Natural killer cell treated with Interleukin-12 subunit alpha and Interleukin-12 subunit beta and Interleukin-15 and Interleukin-18, amount 100 ng/mL, for 72 hours (primary cell): ENCODE measurements at places on chromosomes 16 and 17. TPM values are rescaled to one million over a fixed set of nuclear protein-coding genes. Genes with fewer than 3 reads are reported as not detected.
A peak's percentile ranks its signal among the peaks of the same experiment; 100 is the strongest.

NETO2 gene
- 18.2 TPM for total RNA-seq

ZNF785 gene
- total RNA-seq: 13.3 TPM

- no peaks in the 10 kb centered on the region for H3K27me3 ChIP-seq
- DNase-seq: no peak
- H3K36me3 ChIP-seq: no peaks in the 10 kb centered on the region
- peak overlapping the region; percentile 91 for H3K4me3 ChIP-seq
Measured at GRCh38 chr17:29141514-29141876, 38.7 kb downstream of the MYO18A start.

- H3K27me3 ChIP-seq: no peaks in the 10 kb centered on the region
- peaks cover 14% of the 10 kb centered on the region for H3K4me1 ChIP-seq
- DNase-seq: no peak
- H3K27ac ChIP-seq: peak overlapping the region; percentile 52
- H3K36me3 ChIP-seq: peaks cover 8% of the 10 kb centered on the region
- H3K4me3 ChIP-seq: no peak overlapping the region
Measured at GRCh38 chr17:6577686-6578263, 21.4 kb upstream of the PITPNM3 start.

DNA sequence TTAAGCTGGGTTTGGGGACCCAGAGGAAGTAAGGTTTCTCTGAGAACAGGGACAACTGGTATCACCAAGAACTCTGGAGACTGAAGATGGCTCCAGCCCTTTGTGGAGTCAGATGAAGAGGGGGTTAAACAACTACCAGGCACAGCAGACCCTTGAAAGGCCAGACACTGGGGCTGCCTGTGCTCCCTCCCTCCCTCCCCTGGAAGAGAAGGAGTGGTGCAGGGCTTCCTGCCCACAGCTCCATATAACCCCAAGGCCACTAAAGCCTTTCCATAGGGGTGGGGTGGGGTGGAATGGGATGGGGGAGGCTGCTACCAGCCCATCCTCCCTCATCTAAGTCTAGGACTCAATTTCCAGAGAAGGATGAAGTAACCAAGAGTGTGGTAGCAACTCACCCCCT, 66.7 kb downstream of the CCDC182 start:
- H3K27ac ChIP-seq: no peak overlapping the region
- peaks cover 5% of the 10 kb centered on the region for H3K4me1 ChIP-seq
- no peaks in the 10 kb centered on the region for H3K27me3 ChIP-seq
- no peaks in the 10 kb centered on the region for H3K36me3 ChIP-seq
- DNase-seq: no peak
- H3K4me3 ChIP-seq: no peak overlapping the region

GRCh38 chr16:81214745-81215166, 23.7 kb upstream of the BCO1 start:
- no peak for DNase-seq
- no peaks in the 10 kb centered on the region for H3K4me1 ChIP-seq
- H3K4me3 ChIP-seq: no peak overlapping the region
- H3K27me3 ChIP-seq: peaks cover 10% of the 10 kb centered on the region
- no peaks in the 10 kb centered on the region for H3K36me3 ChIP-seq

GRCh38 chr16:57264950-57265371, 19.5 kb downstream of the PLLP start:
- H3K4me3 ChIP-seq: no peak overlapping the region
- no peak for DNase-seq
